BJ (cell line): ENCODE measurements at places on chromosomes 3 and 15. TPM values are rescaled to one million over a fixed set of nuclear protein-coding genes. Genes with fewer than 3 reads are reported as not detected.

CPNE9 gene
- polyA plus RNA-seq: not detected in 2 replicates

WNT5A gene
- polyA plus RNA-seq: 619 and 627 TPM in 2 replicates

LXN gene
- polyA plus RNA-seq: 56.2 and 66.8 TPM in 2 replicates

THAP10 gene
- polyA plus RNA-seq: 2.8 and 3.8 TPM in 2 replicates

TFRC gene
- polyA plus RNA-seq: 60.7 and 131 TPM in 2 replicates

ZNF662 gene
- 1.2 and 2.1 TPM in 2 replicates for polyA plus RNA-seq

FGF7 gene
- polyA plus RNA-seq: 12.7 and 30.4 TPM in 2 replicates

GRCh38 chr15:72086010-72086697 lies 31.8 kb downstream of the MYO9A start:
- DNase-seq: no peak

DNA sequence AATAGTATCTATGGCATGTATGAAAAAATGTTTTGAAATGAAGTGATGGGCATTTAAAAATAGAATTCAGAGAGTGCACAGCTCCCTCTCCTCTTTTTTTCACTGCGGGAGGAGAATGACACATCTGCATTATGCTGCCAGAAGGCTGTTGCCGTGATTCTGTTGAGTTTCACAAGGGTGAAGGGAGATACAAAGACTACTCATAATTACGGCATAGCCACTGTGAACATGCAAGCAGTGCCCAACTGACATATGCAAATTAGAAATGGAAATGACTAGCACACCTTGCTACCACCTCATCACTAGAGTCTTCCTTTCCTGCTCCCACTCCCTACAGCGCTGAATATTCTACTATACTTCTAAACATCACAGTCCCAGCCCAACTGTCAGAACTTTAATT lies 20.1 kb downstream of the IFT57 start:
- no peak for DNase-seq

DNA sequence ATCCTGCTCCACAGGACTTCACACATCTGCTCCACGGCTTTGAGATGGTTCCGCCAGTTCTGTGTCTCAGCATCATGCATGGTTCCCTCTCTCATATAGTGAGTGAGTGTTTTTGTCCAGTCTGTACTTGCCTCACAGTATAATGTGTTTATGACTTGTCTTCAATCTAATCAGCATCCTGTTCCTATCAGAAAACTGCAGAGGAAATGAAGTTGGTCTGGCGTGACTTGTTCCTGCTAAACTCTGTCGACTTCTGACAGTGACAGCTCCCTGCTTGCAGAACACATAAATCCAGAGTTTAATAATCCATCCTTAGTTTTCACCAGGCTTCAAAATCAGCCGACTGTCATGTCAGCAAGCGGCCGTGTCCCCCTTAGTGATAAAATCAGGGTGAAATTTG lies 222.3 kb downstream of the SLCO3A1 start:
- DNase-seq: no peak

DNA sequence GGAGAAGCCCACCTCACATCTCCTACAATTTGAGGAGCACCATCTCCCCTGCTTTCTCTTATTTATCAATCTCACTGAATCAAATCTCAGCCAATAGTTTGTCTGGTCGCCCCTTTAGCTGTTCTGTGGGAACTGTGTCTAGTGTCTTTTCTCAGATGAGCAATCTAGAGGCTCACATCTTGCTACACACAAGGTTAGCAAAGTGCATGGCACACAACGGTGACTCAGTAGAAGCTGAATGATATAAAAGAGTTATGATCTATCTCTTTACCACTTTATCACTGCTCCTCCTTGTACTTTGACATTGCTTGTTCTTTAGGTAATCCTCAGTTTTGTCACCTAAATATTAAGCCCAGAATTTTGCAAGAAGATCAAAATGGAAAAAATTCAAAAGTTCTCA lies 16.8 kb upstream of the COLQ start:
- DNase-seq: no peak

DNA sequence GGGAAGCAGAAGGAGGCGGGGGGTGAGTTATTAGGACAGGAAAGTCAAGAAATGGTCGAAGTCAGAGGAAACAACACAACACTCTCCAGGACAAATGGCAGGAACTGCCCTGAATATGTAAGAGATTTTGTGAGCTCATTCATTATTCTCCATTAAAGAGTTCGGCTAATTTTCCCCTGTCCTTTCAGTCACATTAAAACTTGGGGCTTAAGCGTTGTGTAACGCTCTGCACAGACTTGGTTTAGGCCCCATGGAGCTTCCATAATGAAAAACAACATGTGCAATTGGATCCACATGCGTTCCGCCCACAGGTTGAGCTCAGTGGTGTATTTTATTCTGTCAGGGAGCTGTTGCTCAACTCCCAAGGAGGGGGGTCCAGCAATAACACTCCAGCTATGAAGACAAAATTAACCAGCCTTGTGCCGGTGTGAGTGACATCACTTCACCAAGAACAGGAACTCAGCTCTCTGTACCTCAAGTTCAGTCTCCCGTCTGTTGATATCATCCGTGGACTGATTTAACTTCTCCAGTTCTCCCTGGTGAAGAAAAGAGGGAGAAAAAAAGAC lies 2.3 kb downstream of the SH3BP5 start:
- DNase-seq: peak; percentile 77

DNA sequence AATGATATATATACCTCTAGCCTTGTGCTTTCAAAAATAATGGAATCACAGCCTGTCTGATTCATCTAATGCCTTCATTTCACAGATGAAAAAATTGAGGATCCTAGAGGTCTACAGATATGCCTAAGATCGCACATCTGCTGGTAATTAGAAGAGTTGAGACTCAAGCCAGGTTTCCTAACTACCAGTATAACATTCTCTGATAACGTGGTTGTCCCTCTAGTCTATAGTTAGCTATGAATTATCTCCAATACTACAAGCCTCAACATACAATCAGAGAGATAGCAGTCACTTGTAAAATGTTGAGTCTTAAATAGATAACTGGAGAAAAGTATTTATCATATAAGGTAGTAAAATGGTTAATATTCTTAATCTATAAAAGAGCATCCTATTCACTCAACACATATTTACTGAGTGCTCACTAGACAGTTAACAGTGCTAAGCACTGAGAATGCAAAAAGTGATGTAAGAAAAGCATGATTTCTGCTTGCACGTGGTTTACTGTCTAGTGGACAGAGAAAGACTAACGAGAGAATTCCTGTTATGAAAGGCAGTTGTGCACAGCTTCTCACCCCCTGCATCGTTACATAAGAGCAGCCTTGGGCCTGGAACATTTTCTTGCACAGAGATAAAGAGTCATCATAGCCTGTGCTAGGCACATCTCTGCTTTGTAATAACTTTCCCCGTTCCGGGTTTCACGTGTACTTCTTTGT lies 4.9 kb upstream of the ENTPD3 start:
- DNase-seq: no peak

DNA sequence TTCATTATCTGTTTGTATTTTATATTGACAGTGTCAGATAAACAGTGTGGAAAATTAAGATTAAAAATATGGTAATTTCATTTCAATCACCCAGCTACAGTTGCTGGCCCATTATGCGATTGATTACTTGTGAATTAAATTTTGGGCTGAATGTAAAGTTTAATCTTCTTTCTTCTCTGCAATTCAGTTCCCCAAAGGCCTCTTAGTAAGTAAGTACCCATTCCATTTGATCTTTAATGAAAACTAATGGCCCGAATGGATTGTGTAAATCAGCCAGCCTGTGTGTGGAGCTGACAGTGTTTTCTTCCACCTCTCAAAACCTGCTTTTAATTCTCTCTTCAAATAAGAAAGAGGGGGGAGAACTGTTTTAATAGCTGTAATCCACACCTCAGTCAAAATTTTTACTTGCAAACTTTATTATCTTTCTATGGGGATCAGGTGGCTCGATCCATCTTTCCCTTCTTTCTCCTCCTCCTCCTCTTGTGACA lies 307.1 kb downstream of the IL20RB start:
- DNase-seq: no peak

DNA sequence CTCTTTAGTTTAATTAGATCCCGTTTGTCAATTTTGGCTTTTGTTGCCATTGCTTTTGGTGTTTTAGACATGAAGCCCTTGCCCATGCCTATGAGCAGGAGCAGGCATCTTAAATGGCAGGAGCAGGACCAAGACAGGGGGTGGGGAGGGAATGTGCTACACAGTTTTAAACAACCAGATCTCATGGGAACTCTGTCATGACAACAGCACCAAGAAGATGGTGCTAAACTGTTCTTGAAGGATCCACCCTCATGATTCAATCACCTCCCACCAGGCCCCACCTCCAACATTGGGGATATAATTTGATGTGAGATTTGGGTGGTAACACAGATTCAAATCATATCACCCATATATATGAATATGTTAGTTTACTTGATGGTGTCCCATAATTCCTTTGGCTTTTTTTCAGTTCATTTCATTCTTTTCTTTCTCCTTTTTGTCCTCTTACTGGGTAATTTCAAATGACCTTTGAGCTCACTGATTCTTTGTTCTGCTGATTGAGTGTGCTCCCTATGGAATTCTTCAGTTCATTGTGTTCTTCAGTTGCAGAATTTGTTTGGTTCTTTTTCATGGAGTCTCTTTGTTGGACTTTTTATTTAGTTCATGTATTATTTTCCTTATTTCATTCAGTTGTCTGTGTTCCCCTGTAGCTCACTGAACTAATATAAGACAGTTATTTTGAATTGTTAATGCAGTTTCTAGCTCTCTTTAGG lies 62.6 kb downstream of the DOCK3 start:
- no peak for DNase-seq

DNA sequence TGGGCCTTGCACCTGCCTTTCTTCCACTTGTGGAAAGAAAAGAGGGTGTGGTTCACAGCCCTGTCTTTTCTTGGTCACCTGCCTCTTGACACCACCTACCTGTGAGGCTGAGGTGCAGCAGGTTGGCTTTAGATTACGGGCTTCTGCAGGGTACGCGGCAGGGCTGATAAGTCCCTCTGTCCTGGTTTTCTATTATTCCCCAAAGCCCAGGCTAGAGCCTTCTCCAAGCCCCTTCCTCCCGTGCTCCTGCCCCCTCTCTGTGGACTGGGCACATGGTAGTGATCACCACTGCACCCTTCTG lies 44.8 kb upstream of the HACD2 start:
- DNase-seq: no peak

GRCh38 chr15:54681584-54681983 lies 515.2 kb downstream of the RSL24D1 start:
- DNase-seq: no peak

- no peak for DNase-seq
Measured at GRCh38 chr3:2873986-2874385, 236.2 kb downstream of the IL5RA start.

DNA sequence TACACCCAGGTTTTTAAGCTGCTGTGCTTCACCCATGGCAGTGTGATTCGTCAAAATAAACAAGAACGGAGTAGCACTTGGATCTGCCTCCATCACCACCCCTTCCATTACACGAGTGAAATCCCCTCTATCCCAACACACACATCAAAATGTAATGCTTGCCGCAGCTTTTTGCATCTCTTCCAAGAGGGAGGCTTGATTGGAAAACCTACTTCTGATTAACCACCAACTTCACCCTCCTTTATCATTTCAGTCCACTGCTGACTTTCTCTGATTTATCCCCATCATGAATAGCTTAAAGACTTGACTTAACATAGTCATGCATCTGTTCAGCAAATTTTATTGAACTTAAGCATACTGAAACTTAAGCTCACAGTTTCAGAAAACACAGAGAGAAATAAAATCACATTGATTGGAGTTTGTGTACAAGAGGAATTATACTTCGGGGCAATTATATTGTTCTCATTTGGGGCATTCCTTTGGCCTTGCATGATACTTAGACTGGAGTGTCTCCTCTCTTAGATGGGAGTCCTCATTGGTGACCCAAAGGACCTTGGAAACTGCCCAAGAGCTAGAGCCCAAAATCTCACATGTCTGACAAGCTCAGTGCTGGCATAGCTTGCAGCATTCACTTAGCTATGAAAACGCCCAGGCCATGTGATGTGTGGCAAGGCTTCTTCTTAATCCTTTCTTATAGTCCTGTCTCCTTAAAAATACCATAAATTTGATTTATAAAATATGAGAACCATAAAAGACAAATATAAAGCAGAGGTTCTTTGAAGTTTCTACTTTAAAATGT lies 124.3 kb upstream of the UMPS start:
- DNase-seq: no peak
